Inflammatory macrophage treated with lipopolysaccharide for 4 hours (primary cell): ENCODE measurements at places on chromosomes 7 and 10.

DNA sequence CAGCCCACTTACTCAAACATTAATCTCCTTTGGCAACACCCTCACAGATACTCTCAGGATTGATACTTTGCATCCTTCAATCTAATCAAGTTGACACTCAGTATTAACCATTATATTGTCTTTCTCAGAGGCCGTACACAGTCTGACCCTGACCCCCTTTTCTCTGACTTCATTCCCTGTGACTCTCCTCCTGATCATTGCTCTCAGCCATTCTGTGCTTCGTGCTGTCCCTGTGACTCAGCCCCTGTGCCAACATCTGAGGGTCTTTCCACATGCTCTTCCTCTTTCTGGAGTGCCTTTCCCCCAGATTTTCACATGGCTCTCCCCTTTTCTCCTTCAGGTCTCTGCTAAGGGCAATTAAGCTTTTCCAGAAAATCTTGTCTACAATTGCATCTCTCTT is 289.0 kb upstream of the PHYHIPL start:
- DNase-seq = no peak

DNA sequence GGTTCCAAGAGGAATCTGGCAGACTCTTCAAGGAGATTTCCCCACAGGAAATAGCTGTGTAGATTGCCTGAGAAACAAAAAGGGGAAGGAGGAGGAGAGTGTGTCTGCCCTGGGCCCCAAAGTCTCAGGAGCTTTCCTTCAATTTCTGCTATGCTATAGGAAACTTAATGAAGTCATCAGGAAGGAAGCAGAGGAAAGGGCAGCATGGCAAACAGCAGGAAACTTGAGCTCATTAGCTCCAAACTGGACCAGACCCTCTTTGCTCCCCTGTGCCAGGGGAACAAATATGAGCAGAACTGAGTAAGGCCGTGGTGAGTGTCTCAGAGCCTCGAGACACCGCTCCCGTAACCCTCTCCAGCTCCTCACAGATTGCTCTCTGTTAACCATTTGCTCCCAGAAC is 4.8 kb upstream of the KCNIP2 start:
- peak; percentile 61 for DNase-seq

- no peak for DNase-seq
These were observed 964.6 kb upstream of the CELF2 start for GRCh38 chr10:10053051-10053450.

- no peak for DNase-seq
These were observed 96.5 kb downstream of the NRF1 start for GRCh38 chr7:129707910-129708499.

- no peak for DNase-seq
These were observed 527 bp downstream of the PDIA4 start for GRCh38 chr7:149027611-149028345.

GRCh38 chr7:42883950-42884349 is 27.9 kb downstream of the C7orf25 start:
- no peak for DNase-seq

DNA sequence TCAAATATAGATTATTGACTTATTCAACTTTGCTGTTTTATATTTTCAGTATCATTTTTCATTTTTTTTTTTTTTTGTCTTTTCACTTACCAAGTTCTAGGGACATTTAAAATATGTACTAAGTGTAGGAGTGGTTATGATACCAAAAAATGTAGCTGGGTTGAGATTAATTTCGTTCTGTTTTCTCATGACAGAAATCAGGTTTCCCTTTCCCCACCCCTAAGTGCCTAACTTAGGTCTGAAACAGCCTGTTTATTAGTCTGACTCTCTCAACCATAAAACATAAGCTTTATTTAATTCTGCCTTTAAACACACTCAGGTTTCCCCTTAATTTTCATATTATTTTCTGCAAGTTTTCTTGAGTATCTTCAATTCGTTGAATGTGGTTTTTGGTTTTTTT is 22.1 kb downstream of the TMEM106B start:
- no peak for DNase-seq

DNA sequence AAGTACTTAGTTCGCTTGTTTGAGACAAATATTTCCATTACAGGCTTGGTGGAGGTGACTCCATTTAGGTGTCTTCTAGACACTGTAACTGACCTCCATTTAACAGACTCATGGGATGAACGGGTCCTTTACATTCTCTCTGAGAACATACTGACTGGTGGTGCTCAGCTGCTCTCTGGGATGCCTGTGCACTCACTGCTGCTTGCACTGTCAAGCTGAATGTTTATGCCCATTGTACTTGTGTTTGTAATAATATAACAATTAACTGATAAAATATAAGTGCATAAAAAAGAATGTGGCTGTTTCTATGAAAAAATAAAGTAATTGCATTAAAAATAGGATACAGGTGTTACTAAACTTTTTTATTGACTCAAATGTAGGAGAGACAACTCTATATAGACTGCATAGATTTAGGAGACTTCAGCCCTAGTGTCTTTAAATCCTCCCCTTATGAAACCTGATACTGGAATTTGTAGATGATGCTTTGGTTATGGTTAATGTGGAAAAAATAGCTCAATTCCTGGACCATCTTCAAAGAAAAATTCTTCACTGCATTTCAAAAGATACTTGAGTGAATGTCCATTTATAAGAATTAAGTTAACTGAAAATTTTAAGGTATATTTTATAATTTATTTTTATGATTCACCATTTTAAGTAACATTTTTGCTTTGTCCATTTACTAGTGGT is 85.4 kb downstream of the CDK14 start:
- no peak for DNase-seq

GRCh38 chr10:131617113-131617858 is 283.5 kb upstream of the PPP2R2D start:
- DNase-seq = no peak

GRCh38 chr7:40057292-40057691 is 77.1 kb downstream of the MPLKIP start:
- no peak for DNase-seq

GRCh38 chr10:126423732-126424491 is 35.6 kb upstream of the ADAM12 start:
- no peak for DNase-seq

DNA sequence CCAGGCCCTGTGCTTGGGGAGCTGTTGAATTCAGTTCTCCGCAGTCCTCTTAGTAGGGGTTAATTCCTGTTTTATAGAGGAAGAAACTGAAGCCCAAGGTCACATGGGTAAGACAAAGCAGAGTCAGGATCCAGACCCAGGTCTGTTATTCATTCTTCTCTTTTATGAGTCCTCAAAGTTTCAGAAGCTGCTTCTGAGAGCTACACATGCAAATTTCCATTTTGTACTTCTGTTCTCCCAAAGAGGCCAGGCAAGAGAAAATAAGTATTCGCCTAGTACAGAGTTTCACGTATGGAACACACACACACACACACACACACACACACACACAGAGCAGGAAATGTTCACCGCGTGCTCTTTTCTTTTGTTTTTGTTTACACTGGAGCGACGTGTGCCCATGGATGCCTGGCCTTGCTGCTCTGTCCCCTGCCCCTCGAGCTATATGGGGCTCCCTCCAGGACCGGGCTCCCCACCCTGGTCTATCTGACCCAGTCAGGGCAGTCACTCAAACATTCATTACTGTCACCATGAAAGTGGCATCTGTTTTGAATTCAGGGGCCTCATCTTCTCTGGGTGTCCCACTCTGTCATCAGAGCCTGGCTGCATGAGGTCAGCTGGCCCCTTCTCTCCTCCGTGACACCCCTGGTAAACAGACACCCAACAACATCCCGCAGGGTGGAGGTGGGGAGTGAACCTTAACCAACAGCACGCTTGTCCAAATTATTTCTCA is 84.4 kb downstream of the TNS3 start:
- DNase-seq = peak; percentile 90

DNA sequence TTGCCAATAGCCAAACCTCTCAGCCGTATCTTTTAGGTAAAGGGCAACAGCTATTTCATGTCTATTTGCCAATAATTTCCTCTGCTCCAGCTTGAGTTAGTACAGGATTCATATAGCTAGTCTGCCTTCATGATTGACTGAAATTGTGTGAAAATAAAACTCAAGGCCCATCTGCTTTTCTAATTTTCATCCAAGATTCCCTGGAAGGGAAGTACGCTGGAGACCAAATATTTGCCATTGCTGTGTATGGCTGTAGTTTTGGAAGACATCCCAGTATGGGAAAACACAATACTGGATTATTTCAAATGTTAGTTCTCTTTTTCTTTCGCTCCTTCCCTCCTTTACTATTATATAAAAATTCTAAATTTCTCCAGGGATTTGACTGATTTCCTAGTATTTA is 652.4 kb downstream of the CNTNAP2 start:
- DNase-seq = no peak

DNA sequence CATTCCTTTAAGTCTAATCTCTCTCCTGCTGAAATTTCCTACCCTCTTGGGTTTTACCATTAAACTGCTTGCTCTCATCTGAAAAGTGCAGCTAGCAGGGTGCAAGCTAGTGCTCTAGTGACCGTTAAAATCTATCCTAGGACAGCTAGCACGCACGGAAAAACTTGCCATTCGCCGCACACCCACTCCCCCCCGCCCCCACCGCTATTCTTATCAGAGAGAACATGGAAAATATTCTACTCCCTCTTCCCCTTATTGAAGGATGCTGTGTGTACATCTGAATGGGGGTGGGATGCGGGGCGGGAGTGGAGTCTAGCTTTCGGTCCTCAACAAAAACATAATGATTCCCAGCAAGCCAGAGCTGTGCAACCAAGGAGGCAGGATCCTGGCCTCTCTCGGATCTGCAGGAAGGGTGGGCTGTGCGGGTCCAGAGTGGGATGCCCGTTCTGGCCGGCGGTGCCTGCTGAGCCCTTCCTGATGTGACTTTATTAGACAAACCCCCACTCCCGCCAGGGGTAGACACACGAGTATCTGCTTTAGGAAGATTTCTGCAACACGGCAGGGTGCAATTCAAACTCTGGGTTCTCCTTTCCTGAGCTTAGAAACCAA is 1.1 kb upstream of the ADRA2A start:
- DNase-seq = no peak

DNA sequence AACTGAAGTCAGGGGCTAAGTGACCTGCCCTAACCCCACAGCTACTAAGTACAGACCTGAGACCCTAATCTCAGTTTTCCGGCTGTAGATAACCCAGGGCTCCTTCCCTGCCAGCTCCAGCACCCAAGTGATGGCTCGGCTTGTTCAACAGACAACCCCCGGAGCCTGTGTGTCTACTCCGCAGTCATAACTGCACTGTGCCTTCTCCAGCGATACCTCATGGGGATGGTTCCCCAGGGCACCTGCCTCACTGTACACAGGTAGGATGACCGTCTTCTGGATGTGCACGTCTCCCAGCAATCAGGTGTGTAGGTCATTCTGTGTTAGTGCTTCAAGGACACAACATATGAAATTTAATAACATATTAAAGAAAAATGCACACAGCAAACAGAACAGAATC is 37.1 kb downstream of the CPXM2 start:
- no peak for DNase-seq

- DNase-seq = peak; percentile 95
These were observed 91.2 kb upstream of the INSIG1 start for GRCh38 chr7:155206318-155207020.

GRCh38 chr10:118057361-118057760 is 10.6 kb upstream of the RAB11FIP2 start:
- DNase-seq = no peak

- no peak for DNase-seq
These were observed 170.3 kb upstream of the MINDY3 start for GRCh38 chr10:16030562-16030961.

DNA sequence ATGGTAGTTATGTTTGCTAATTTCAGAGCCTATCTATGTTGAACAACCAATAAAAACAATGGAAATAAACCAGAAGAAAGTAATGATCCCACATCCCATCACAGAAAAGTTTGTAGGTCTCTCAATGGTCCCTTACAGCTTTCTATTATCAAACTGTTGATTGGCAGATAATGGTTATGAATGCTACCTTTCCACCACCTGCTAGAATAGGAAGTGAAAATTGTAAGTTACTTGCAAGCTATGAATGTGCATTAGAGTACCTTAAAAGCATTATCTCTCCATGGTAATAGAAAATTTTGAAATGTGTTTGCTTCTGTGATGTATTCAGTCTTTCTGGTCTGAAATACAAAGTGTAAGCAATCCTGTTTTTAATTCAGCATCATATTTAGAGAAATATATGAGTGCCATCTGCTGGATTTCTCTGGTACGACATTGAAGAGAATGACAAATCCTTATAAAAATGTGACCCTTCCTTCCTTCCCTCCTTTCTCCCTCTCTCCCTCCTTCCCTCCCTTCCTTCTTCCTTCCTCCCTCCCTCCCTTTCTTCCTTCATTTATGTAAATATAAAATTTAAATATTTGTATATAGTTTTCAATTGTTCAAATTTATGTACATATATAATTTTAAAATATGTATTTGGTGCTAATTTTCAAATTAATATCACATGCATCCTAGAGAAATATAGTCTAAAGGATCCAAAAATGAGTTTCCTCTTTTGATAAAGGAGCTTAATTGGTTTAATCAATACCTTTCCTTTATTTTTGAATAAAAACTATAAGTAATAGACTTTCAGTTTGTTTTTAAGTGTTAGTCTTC is 41.4 kb upstream of the PNLIPRP3 start:
- peak; percentile 21 for DNase-seq

DNA sequence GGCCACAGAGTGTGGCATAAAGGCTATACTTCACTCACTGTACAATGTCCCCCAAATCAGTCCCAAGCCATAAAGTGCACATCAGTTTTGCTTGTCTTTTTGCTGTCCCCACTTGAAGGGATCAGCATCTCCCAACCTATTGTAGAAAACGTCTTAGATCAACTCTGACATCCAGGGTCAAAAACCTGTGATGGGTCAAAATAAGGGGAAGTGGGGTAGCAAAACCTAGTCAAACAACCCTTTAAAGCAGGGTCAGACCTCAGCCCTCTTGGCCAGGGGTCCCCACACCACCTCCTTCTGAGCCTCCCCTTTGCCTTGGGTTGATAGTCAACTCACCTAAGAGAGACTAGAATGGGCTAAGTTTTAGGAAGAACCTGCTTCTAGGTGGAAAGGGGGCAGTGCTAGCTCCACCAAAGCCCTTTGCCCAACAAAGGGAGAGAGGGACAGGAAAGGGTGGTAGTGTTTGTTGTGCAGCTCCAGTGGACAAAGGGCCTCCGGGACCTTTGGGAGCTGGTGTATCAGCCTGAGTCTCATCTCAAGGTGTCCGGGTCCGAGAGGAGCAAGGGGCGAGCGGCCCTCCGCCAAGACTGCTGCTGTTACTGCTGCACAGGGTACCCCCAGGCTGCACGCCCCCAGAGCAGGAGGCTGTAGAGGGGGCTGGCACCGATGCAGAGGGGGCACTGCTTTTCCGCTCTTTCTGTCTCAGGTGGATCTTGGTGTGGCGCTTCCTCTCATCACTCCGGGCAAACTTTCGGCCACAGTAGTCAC is 3.3 kb downstream of the EGR2 start:
- no peak for DNase-seq
